Posterior vena cava (tissue), 2 donors: ENCODE measurements at places on chromosomes 6 and 20. TPM values are rescaled to one million over a fixed set of nuclear protein-coding genes. Genes with fewer than 3 reads are reported as not detected.

GRCh38 chr6:83370567-83370966, 60.3 kb downstream of the ME1 start:
- no peak for DNase-seq

DNA sequence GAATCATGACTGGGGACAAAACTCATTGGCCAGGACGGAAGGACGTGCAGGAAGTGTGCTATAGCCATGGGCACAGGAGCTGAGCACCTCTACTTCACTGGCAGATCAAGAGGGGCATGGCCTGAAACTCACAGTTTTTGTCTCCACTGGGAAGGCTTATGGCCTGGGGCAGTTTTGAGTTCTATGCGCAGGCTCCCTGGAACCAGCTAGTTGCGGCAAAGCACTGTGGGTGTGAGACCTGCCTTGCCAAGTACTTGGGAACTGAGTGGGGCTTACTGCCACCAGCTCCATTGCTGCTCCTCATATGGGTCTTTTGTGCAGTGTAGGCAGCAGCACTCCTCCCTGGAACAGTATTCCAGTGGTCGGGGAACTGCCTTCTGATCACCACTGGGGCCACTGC, 282.6 kb upstream of the EYS start:
- no peak for DNase-seq

DNA sequence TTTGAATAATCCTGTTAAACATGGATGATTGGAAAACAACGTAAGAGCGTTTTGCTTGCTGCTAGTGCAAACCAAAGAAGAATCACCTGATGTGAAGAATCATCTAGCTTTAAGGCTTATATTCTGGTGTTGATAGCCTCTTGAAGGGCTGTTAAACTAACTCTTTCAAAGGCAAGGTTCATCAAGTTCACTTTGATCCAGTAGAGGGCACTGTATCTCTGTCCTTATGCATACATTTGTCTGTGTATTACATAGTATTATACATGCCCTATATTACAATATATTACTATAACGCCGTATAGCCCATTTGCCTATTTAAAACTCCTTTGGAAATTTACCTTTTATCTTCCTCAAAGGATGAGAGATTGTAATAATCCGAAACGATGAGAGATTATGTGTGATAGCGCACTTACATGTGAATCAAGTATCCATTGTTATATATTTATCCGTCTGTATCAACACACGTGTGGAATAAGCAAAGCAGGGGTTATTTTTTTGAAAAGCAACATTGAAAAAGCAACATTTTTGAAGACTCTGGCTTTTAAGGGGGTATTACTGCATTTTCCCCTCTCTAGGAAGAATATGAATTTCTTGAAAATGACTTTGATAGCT, 50.8 kb upstream of the NRN1 start:
- DNase-seq: no peak

GRCh38 chr6:166456395-166457156, 73.8 kb upstream of the MPC1 start:
- no peak for DNase-seq

DNA sequence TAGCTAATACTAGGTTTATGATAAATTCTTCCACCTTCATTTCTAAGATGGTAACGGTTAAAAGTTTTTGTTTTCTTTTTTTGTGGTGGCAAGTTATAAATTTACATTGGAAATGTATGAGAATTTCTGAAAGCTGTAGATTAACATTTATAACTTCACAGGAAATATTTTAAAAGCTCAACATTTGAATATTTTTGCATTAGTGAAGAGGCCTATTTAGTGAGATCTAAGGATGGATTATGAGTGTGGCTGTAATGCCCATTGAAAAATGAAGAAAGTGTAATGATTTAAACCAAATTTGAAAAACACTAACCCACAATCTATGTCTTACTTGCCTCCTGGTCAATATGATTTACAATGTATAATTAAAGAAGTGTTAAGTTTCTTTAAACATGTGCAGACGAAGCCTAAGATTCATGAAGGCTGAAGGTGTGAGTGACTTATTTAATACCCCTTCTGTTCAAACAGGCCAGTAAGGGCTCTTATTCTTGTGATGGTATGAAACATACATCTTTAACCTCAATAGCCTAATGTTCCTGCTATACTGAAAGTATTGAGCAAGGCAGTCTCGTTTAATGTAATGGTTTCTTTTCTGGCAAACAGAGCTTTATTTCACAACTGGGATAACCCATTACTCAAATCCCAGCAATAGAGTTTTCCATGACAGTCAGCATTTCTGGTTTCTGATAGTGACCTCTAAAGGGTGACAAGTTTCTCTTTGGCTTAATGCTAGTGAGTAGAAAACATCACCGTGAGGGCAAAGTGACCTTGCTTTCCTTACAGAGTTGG, 13.2 kb downstream of the HDGFL1 start:
- no peak for DNase-seq

DNA sequence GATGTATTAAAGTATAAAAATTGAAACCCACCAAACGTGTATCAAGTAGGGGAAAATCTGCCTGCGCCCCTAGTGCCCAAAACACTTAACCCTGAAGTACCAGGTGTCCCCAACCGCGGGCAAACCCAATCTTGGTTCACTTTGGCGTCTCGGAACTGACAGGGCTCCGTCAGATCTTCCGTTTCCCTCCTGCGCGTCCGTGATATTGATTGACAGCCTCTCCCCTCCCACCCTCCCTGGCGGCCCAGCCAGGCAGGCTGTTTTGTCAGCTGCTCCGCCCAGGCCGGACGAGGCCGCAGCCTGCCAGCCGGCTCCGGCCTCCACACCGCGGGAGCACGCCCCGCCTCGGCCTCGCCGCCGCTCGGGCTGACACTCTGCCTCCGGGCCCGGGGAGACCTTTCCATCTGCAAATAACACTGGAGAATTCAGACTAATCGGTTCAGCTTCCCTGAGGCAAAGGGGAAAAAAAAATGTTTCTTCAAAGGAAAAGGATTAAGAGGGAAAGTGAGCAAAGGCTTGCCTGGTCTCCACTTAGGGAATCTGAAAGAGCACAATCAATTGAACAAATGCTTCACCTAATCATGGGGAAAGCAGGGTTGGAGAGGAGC, 234.9 kb upstream of the MCHR2 start:
- peak; percentile 82 for DNase-seq

- no peak for DNase-seq
Observed at GRCh38 chr6:5067305-5067704, 17.8 kb upstream of the PPP1R3G start.

- peak; percentile 60 for DNase-seq
Observed at GRCh38 chr20:41183391-41183790, 46.0 kb downstream of the PLCG1 start.

- no peak for DNase-seq
Observed at GRCh38 chr6:151566557-151566956, 72.7 kb downstream of the CCDC170 start.

GRCh38 chr6:76264468-76264867, 192.0 kb upstream of the IMPG1 start:
- no peak for DNase-seq

DNA sequence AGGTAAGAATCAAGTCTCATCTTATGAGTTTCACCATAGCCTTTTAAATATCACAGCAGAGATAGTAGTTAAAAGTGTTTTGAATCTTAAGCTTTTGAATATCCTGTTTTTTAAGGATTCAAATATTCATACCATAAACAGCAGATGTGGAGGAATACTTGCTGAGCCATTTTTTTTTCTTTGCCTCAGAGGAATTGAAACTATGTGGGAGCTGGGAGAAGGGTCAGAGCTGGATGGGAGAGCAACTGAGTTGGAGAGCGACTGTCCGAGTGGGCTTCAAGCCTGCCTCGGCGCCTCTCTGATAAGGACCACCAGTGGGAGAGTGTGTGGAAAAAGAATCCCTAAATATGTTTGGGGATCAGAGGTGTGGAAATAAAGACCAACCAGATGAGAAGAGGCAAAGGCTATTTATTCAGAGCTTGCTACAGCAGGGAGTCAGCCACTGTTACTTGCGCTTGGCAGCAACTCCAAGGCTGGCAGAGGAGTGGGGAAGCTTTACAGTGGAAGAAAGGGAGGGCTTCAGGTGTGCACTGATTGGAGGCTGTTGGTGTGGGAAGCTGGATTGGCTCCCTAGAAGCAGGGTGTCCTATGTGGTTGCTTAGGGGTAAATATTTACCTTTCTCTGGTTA, 34.3 kb upstream of the MCUR1 start:
- no peak for DNase-seq

Gene BMP5
- total RNA-seq: 0.10 TPM

Gene PCMTD2
- 25.1 TPM for total RNA-seq

Gene C20orf144
- not detected for total RNA-seq

Gene MLN
- not detected for total RNA-seq

Gene ARFGEF3
- 1.3 TPM for total RNA-seq

Gene MYH7B
- 0.57 TPM for total RNA-seq

Gene MUC21
- not detected for total RNA-seq

Gene HDGFL1
- total RNA-seq: not detected
